ENCODE measurements at places on chromosomes 3 and 15. TPM values are rescaled to one million over a fixed set of nuclear protein-coding genes. Genes with fewer than 3 reads are reported as not detected.

Gene POPDC2
- total RNA-seq, result 0.06 TPM

Gene PDIA5
- 17.7 TPM for total RNA-seq

Gene ACAP2
- 26.2 TPM for total RNA-seq

Gene ARPIN
- total RNA-seq, result 9.1 TPM

Gene GOLGA6B
- not detected for total RNA-seq

Gene ROPN1B
- total RNA-seq, result not detected

DNA sequence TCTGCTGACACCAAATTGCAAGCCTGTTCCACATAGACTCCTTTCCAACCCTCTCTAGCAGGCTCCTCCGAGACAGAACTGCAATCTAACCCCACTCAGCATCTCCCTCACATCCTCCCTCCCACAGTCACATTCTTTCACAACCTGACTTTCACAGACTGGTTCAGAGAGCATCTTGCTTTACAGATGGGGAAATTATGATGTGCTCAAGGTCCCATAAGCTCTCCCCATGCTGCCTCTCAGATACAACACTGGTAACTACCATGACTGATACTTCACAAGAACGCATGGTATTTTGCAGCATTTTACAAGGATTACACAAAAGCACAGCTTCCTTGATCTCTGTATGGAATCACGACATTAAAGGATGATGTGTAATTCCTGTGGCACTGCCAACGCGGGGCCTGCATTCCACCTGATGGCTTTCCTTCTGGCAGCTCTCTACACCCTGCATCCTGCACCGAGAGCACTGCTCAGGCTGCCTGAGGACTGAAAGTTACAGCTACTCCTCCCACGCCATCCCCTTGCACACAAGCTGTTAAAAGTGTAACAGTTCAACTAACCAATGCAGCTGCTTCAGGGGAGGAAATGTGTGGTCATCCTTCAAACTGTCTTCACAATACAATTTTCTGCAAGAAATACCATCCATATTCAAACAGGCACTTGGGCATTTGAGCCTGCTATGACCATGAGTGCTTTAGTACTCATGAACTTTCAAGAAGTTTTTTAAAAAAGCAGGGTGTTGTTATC lies 27.6 kb downstream of the TBC1D2B start:
- DNase-seq, result no peak

GRCh38 chr3:19891740-19892139 lies 42.3 kb downstream of the EFHB start:
- DNase-seq, result no peak

DNA sequence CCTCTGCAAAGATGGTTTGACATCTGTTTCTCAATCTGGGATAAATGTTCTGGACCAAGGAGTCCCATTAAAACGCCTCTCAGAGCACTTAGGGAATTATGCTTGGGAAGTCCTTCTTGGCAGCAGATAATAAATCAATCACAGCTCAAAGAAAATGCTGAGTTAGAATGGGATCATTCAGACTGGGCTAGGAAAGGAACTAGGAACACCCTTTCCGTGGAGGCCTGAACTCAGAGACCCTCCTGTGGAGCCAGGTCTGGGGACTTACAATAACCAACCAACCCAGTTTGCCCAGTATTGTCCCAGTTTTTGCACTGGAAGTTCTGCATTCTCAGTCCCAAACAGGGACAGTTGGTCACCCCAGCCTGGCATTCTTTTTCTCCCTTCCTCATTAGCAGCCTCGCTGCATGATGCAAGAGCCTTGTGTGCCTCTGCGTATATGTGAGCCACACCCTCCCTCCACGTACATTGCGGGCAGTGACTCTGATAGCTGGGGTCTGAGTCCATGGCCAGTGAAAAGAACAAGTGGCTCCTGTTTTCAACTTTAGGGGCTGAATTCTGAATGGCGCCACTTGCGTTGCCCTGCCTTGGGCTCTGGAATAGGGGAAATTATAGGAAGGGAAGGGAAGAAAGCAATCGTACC lies 88.7 kb downstream of the SEMA5B start:
- DNase-seq, result no peak

DNA sequence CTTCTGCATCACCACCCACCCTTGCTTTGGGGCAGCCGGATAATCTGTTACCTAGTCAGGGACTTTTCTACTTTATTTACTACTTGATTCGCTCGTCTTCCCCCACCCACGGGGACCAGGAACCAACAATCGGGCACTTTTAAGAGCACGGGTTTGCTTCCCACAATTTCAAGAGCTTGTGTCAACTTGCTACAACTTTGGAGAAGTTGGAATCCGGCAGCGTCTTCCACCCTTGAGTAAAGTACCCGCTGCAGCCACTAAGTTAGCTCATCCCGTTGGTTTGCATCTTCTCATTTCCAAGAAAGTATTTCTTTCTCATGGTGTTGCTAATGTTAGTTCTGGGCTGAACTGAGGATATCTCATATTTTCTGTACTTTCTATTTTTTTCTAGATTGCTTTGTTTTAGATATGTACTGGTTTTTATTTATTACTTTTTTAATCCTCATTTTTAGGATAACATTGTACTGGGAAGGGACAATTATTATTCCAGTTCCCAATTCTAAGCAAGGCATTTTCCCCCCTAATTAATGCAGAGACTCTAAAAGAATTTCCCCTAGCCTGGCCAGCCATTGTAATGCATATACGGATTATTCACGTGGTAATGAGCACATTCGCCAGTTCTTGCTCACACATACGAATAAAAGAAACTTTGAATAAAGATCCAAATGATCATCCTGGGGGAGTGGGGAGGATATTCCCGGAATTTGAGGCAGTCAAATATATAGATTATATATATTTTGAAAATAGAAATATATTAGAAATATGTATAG lies 4.0 kb downstream of the SOX2 start:
- DNase-seq, result no peak

DNA sequence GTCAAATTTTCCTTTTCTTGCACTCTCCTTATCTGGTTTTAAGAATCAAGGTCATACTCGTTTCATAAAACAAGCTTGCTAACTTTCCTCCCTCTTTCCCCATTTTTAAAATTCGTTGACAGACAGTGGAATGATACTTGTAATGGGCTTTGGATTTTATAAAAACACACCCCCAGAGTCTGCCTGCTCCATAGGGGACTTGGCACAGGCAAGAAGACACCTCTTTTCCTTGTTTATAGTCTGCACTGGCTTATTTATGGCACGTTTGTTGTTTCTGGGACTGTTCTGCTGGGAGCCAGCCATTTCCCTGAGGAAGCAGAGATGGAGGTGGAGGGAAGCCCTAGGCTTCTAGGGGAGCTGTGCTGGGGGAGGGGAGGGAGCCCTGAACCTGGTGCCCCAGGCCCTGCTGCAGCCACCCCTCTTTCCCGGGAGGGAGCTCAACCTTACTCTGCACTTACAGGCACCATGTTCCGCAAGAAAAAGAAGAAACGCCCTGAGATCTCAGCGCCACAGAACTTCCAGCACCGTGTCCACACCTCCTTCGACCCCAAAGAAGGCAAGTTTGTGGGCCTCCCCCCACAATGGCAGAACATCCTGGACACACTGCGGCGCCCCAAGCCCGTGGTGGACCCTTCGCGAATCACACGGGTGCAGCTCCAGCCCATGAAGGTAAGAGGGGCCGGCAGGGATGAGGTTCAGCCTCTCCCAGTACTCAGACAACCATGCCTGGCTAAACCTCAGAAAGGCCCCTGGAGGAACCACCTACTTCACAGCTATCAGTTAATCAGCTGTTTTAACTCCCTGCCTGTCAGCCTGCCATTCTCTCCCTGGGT lies 18.3 kb downstream of the ANKRD63 start:
- no peak for DNase-seq

DNA sequence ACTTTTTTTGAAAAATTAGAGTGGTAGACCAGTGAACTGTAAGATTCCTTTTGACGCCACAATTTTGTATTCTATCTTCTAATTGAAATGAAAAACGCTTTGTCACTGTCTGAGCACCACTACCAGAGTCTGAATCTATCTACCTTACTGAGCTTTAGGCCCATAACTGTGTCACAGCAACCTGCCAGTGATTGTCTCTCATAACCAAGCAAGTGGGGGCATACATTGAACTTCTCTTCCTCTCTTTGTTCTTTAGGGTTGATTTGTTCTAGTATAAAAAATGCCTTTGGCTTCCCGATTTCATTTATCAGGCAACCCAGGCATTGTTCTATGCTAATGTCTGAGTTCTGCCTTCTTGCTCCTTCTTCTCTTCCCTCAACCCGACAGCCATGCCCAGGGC lies 142.6 kb downstream of the BBX start:
- no peak for DNase-seq

- DNase-seq, result no peak
These were observed 129.1 kb downstream of the MECOM start for GRCh38 chr3:169534439-169534838.

GRCh38 chr3:23113455-23114171 lies 89.5 kb upstream of the UBE2E2 start:
- DNase-seq, result no peak

DNA sequence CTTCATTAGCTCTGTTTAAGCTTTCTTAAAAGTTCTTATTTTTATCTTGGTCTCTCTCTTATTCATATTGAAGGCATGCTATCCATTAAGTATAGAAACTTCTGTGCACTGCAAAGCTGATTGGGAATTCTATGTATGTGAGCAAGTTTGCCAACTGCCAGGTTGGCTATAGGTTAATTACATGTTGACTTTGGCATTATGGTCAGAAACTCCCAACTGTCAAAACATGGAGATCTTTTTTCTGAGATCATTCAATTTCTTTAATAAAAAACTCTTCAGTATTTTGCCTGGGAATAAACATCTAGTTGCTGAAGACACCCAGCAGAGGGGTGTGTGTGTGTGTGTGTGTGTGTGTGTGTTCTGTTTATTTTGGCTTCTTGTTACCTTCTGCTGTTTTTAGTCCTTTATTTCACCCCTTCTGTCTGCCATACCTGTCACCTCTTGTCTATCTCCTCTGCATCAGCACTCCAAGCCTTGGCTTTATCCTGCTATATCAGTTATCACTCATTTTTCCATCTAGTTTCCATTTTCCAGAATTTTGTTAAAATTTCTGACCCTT lies 1.3 kb upstream of the ARL14 start:
- no peak for DNase-seq

DNA sequence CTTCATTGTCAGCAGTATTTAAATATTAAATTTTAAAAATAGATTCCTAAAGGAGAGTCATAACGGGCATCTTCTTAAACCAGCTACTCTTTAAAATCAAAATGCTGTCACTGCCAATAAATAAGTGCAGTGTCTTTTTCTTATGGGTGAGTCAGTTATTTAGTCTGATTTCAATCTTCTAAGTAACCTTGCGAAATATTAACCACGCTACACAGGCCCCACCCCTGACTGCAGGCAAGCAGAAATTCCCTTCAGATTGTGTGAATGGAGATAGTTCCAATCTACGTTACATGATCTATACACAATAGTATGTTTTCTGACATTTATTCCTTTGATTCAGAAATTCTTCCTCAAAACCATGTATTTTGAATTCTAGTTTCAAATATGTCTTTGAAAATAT lies 141.5 kb downstream of the GADL1 start:
- DNase-seq, result no peak

- DNase-seq, result no peak
These were observed 200.6 kb downstream of the CADM2 start for GRCh38 chr3:85159376-85159775.

GRCh38 chr15:74036271-74037170 lies 42.0 kb downstream of the PML start:
- DNase-seq, result no peak

GRCh38 chr3:111733154-111733553 lies 125.9 kb upstream of the PHLDB2 start:
- no peak for DNase-seq

DNA sequence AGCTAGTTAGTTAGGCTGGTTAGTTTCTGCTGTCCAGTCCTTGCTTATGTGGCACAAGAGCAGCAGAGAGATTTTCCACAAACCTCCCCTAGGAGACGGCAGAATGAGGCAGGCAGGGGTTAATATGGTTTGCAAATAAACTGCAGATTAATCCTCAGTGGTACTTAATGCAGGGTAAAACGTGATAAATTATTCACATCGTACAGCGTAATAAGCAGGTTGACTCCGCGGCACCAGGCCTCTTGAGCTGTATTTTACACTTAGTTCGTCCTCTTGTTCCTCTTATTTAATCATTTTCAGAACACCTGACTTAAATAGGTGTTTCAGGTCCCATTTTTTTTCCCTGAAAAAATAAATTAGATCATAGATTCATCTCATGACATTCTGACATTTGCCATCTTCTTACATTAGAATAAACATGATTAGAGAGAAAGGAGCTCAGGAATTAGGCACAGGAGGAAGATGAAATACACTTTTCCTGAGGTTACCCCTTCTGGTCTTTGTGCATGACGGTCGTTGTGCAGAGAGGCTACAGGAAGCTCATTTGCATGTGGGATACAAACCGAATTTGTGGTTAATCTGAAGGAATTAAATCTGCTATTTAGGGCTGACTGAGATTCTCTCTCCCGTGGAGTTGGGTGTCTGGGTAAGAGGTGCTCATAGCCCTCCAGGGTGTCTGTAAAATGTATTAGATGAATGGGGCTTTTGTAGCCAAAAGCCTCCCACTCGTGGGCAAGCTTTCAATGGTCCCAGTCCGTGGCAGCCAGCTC lies 27.1 kb upstream of the VPS8 start:
- no peak for DNase-seq

GRCh38 chr3:74646094-74646493 lies 31.6 kb upstream of the CNTN3 start:
- DNase-seq, result no peak

DNA sequence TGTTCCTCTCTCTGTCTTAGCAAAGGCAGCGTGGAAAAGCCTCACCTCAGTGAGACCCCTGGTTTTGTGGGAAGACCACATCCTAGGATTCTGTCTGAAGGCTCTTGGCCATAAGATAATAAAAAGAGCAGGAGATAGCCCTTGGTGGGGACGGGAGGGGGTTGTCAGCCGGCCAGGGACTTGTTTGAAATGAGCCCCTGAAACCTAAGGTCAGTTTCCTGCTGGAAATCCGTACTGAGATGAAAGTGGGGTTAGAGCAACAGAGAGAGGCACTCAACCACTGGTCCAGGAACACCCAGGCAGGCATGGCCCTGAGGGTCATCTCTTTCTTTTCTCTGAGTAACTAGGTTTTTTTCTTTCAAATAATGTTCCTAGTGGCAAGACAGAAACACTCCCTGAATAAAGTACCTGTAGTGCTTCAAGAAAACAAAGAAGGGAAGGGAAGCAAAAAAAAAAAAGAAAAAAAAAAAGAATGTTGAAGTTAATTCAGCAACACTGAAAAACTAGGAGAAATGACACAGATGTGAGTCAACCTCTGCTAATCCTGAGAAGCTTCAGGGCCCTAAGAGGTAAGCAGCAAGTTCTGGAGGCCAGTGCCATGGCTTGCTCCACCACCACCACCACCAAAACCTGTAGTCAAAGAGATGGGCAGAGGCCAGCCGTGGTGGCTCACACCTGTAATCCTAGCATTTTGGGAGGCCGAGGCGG lies 3.2 kb downstream of the ITGB5 start:
- DNase-seq, result no peak

GRCh38 chr15:50355619-50355905 lies 564 bp upstream of the GABPB1 start:
- DNase-seq, result no peak

DNA sequence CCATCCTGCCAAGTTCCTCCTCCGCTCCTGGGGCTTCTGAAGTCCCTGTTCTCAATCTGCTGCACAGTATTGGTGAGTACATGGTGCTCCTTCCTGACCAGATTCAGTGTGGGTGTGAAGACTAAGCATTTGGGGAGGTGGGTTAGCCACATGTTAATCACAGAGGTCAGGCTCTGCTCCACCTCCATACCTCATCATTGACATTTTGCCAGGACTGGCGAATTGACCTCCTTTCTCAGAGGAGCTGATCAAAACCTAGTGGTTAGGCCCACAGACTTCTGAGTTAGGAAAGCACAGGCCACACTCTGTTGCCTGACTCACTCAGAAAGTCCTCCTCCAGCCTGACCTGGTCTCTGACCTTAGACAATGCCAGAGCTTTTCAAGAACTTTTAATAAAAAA lies 8.4 kb upstream of the RPS17 start:
- no peak for DNase-seq

- DNase-seq, result no peak
These were observed 118.8 kb downstream of the SRGAP3 start for GRCh38 chr3:9130345-9131305.
